ENCODE measurements at places on chromosomes 2 and 18.

GRCh38 chr2:132581991-132582738 lies 87.8 kb downstream of the LYPD1 start:
- DNase-seq = no peak

DNA sequence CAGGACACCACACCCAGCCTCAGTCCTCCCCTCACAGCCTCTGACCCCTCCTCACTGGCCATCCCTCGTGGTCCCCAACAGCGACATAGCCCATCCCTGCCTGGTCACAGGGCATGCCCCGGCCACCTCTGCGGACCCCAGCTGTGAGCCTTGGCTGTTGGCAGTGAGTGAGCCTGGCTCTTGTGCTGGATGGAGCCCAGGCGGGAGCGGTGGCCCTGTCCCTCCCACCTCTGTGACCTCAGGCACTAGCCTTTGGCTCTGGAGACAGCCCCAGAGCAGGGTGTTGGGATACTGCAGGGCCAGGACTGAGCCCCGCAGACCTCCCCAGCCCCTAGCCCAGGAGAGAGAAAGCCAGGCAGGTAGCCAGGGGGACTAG lies 7.9 kb downstream of the DES start:
- no peak for DNase-seq

DNA sequence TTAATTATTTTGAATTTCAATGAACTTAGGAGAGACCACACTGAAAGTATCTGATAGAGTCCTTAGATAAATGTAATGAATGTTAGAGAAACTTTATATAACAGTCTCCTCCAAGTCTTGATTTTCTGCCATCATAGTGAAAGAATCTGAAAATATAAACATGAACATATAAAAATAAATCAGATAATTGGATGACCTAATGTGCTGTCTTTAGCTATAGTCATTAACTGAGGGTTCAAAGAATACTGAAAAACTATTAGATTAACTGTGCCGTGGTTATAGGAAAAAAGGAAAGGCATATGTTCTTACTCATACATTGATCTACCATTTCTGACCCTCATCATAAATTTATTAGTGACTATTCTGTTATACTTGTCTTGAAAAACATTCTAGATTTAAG lies 47.0 kb upstream of the SPAG16 start:
- DNase-seq = no peak

DNA sequence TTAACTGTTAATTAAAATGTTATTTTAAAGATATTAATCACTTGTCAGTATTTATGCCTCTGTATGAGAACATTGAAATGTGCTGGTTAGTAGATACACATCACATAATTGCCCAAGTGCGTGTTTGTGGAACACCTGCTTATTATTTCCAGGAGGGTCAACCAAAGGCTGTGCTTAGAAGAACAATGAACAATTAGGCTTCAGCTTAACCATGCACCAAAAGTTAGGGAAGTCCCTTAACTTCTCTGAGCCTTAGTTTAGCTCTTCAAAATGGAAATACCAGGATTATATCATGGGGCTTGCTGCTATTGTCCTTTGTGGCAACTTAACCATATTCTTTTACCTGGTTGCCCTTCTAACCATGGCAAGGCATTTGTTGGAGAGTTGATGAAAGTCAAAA lies 43.0 kb upstream of the PLA2R1 start:
- DNase-seq = no peak

- DNase-seq = no peak
Observed at GRCh38 chr2:23478933-23479683, 94.1 kb downstream of the KLHL29 start.
